ENCODE measurements at places on chromosomes 1 and 21.

- no peak for DNase-seq
Measured at GRCh38 chr1:228205526-228206436, 2.1 kb upstream of the OBSCN start.

DNA sequence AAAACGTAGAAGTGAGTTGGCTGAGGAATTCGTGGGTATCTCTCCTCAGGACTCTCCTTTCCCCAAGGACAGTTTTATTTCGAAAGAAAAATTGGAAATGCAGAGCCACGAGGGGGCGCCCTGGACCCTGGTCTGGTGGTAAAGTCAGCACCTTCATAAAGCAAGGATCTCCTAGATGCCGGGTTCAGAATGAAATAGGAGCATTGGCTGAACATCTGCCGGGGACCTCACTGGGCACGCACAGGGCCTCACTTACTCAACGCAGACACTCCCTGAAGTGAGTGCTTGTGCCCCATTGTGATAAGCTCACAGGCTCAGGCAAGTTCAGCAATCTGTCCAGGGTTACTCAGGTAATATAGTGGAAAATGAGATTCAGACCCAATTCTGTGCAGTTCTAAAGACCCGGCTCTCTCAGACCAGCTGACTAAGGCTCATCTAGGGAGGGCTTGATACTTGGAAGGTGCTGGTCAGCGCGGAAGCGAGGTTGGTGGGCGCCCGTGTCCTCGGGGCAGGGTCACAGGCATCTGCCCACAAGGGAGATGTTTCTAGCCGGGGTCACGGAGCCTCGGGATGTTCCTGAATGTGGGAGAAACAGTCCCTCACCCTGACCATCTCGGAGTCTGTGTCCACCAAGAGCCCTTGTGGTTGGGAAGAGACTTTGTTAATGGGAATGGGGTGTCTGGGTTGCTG is 55.7 kb upstream of the ETV3 start:
- DNase-seq = peak; percentile 53

DNA sequence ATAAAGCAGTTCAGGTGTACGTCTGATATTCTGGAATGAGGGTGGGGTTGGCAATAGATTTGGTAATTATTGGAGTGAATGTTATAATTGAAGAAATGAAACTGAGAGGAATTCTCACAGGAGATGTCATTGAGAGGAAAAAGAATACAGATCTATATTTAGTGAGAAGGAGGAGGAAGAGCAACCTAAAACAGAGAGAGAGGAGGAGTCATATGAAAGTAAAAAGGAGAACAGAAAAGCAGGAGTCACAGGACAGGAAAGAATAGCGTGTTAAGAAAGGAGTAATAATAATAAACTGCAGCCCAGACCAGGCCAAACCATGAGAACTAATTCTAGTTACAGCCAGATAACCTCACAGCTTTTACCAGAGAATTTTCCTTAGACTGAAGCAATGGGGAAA is 62.7 kb upstream of the MROH9 start:
- no peak for DNase-seq

- no peak for DNase-seq
Measured at GRCh38 chr1:43536196-43536863, 5.6 kb downstream of the PTPRF start.

DNA sequence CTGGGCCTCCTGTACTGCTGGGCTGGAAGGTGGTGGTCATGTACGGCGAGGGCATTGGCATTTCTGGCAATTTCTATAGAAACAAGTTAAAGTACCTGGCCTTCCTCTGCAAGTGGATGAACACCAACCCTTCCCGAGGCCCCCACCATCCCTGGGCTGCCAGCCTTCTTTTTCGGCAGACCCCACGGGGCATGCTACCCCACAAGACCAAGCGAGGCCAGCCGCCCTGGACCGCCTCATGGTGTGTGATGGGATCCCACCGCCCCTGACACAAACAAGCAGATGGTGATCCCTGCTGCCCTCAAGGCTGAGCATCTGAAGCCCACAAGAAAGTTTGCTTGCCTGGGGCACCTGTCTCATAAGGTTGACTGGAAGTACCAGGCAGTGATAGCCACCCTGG is 76.0 kb downstream of the NFASC start:
- no peak for DNase-seq

GRCh38 chr1:229281339-229281926 is 10.5 kb downstream of the RAB4A start:
- DNase-seq = no peak

- DNase-seq = no peak
Measured at GRCh38 chr1:9243066-9243739, 8.6 kb downstream of the H6PD start.

GRCh38 chr1:51843948-51844347 is 34.6 kb downstream of the NRDC start:
- DNase-seq = no peak

GRCh38 chr1:227895828-227896685 is 51.7 kb downstream of the WNT9A start:
- no peak for DNase-seq

DNA sequence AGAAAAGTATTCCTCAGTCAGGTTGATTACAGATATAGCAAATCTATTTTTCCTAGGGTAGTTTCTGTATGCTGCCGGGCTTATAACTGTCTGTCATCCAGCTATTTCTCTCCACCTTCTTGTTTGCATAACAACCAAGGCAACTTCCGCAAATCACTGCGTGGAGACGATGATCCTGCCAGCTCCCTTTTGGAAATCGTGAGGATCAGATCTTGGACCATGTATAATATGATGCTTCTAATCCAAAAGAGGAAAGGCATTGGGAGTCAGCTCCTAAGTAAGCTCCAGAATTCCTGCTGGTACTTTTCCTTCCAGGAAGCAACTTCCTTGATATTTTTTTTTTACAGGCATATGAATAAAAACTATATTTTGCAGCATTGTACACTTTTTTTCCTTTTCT is 445 bp upstream of the RGS4 start:
- DNase-seq = no peak

GRCh38 chr1:54460351-54460750 is 54.2 kb upstream of the SSBP3 start:
- DNase-seq = no peak

- DNase-seq = no peak
Measured at GRCh38 chr1:32915766-32916706, 14.8 kb upstream of the TMEM54 start.

DNA sequence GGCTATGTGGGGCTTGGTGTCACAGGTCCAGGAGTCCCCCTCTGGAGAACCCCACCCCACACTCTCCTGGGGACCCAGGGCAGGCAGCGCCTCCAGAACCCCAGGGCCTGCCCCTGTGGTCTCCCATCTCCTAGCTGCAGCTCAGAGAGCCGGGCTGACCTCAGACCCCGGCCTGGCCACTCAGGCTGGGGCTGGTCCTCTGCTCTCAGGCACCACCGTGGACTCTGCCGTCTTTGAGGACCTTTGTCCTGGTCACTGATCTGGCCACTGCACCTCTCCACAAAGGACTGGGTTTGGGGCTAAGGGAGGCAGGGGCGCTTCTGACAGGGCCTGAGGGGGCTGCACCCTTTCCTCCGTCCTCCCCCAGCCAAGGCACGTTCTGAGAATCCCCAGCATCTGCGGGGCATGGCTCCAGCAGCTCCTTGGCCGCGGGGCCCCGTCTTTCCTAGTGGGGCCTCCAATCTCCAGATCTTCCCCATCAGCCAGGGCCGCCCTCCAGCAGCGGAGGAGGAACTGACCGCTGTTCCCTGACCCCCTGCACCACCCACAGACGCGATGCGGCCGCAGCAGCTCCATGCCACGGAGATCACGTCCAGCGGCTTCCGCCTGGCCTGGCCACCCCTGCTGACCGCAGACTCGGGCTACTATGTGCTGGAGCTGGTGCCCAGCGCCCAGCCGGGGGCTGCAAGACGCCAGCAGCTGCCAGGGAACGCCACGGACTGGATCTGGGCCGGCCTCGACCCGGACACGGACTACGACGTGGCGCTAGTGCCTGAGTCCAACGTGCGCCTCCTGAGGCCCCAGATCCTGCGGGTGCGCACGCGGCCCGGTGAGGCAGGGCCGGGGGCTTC is 3.3 kb downstream of the VWA1 start:
- DNase-seq = no peak

- DNase-seq = no peak
Measured at GRCh38 chr1:48576565-48576964, 104.6 kb upstream of the SPATA6 start.

- no peak for DNase-seq
Measured at GRCh38 chr1:200182701-200183100, 155.2 kb downstream of the NR5A2 start.

GRCh38 chr1:12012560-12013316 is 6.6 kb upstream of the MIIP start:
- no peak for DNase-seq

DNA sequence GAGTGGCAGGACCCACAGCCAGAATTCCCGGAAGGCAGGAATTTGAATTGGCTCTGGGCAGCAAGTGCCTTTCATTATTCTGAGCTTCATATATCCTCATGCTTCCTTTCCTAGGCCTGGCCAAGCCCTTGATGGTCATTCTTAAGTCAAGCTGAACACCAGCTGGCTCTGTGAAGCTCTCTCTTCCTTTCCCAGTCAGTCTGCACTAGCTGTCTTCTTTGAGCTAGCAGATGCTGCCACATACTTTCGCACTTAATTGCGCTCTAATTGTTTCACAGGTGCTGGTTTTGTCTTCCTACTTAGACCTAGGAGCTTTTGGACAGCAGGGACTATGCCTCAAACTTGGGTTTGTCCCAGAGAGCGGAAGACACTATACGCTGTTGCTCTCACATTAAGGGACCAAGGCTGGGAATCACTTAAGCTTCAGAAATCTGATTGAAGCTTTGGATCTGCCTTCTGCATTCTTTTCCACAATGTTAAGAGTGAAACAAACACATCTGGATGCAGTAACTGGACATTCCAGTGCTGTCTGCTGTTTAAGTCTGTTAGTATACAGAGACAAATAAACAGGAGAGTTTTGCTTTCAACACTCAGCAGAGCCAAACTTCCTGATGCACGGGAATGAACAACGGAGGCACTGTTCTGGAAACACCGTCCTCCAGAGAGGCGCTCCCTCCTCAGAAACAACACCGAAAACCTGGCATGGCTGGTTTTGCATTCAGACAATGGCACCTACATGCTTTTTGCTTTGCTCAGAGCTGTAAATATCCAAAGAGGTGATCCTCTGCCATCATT is 2.2 kb downstream of the TLR5 start:
- DNase-seq = no peak

GRCh38 chr1:70376196-70376595 is 21.7 kb upstream of the ANKRD13C start:
- DNase-seq = no peak

- DNase-seq = no peak
Measured at GRCh38 chr1:236102611-236103010, 37.7 kb upstream of the NID1 start.

GRCh38 chr1:210690236-210690635 is 361.5 kb downstream of the HHAT start:
- no peak for DNase-seq

Measured in stimulated activated CD4-positive, alpha-beta T cell treated with anti-CD3 and anti-CD28 coated beads, Interleukin-4, amount 100 ng/mL, for 4 hours (primary cell).